ENCODE measurements at places on chromosomes 11 and 22. TPM values are rescaled to one million over a fixed set of nuclear protein-coding genes. Genes with fewer than 3 reads are reported as not detected.

- no peak for DNase-seq
Measured at GRCh38 chr11:47389577-47390421, 11.5 kb upstream of the SPI1 start.

GRCh38 chr11:21567645-21568290 lies 625.1 kb upstream of the ANO5 start:
- DNase-seq = no peak

- no peak for DNase-seq
Measured at GRCh38 chr11:60993615-60994014, 22.1 kb downstream of the CD6 start.

- no peak for DNase-seq
Measured at GRCh38 chr11:114049050-114049449, 10.5 kb upstream of the ZBTB16 start.

- no peak for DNase-seq
Measured at GRCh38 chr22:46081831-46082210, 68.5 kb upstream of the PPARA start.

DNA sequence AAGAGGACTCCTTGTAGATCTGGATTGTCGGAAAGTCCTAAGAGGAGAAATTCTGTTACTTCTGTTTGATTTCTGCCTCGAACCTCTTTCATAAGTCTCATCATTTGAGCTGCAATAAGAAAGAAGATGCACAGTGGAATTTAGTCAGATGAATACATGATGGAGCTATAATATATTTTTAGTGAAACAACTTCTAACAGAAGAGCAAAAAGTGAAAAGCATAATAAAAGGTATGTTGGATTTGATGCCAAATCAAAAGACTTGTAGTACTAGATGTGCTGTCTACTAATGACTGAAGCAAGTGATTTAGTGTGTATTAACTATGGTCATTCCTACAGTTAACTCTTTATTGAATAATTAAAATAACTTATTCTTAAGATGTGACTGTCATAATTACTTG lies at the start of gene OR5AP2:
TSS of gene OR5AP2 (minus strand) at position 101 of the 400 bp plus-strand sequence. CDS start at position 101, 0 bp downstream.
- no peak for DNase-seq

GRCh38 chr11:1757861-1758610 lies 5.7 kb downstream of the CTSD start:
- DNase-seq = no peak

DNA sequence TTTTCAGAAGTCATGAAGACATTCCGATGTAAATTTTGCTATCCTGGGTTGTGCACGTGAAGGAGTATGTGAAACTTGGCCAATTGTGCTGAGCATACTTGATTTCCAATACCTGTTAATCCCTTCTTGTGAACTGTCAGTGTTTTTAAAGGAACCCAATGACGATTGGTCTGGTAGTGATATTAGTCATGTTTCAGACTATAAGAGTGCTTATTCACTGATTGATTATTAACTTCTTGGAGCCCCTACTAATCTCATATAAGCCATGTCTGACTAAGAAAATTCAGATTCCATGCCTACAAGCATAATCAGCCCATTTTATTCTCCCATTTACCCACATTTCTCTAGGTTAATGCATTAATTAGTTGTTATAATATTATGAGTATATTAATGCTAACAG lies 330.8 kb upstream of the MTNR1B start:
- DNase-seq = no peak

- DNase-seq = no peak
Measured at GRCh38 chr22:20805972-20806471, 32.1 kb downstream of the SERPIND1 start.

DNA sequence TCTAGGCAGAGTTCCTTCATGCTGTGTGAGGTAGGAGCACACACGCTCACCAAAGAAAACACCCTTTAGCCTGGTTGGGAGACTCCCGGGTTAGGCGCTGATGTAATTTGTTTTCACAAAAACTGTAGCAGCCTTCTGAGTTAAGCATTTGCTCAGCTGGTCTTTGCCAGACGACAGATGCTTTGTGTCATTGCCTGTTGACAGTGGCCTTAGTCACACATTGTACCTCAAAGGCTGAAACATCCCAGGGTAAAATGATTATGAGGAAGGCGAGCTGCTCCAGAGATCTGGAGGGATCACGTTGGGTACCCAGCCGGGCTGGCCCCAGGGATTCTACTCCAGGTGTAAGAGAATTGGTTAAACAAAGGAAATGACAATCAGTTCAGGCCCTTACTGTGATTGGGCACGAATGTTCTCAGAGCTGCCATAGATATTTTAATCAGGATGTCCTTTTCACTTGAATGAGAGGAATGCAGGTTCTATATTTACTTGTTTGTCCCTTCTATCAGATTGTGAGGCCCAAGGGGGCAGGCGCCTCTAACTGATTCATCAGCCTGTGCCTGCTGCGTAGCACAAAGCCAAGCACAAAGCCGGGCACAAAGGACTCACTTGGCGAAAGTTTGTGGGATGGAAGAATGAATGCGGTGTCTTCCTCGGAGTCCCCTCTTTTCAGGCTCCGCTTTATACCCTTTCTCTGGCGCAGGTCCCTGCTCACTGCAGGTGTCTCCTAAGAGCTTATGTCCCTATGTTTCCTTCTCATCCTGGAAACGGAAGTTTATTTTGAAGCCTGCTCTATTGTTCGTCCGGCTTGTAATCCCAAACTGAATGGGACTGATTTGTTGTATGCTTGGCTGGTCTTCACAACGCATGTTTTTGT lies 47.1 kb downstream of the ADM start:
- peak; percentile 38 for DNase-seq

GRCh38 chr11:43376594-43376993 lies 17.9 kb downstream of the TTC17 start:
- no peak for DNase-seq

GRCh38 chr11:33829430-33830141 lies 55.3 kb upstream of the FBXO3 start:
- DNase-seq = peak; percentile 78

The KDM2A gene
- 28.4 TPM for polyA plus RNA-seq

The KRTAP5-7 gene
- polyA plus RNA-seq = 0.06 TPM
